ELR (cell line): ENCODE measurements at places on chromosomes 2 and 18.

- DNase-seq: no peak
These were observed 25.6 kb upstream of the ITGB6 start for GRCh38 chr2:160225722-160226121.

DNA sequence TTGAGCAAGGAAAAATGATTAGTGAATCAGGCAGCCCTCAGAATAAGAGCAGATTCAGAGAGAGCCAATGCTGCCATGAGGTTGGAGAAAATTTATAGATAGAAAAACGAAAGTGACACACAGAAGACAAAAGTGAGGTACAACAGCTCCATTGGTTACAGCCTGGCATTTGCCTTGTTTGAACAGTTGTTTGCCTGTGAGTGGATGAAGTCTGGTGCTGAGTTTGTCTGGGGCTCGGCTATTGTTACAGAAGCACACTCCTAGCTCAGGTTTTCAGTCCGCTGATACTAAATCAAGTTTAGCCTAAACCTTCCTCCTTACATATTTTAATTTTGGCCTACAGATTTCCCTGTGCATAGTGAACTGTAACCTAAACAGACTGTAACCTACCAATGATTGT, 387.8 kb upstream of the RAB12 start:
- no peak for DNase-seq

DNA sequence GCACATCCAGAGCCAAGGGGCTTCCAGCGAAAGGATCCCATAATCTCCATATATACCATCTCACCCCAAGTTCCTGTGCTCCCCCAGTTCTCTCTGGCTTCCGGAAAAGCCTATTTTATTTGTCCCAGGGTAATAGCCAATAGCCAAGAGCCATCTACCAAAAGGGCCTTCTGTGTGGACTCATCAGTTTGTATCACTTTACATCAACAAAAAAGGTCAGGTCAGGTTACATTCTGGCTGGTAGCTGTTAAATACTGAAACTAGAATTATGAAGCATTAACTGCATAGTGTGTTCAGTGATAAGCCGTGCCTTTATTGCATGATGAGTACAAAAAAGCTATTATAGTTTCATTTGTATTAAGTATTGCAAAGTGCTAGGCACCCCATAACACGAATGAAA, 223.7 kb downstream of the IRS1 start:
- no peak for DNase-seq

DNA sequence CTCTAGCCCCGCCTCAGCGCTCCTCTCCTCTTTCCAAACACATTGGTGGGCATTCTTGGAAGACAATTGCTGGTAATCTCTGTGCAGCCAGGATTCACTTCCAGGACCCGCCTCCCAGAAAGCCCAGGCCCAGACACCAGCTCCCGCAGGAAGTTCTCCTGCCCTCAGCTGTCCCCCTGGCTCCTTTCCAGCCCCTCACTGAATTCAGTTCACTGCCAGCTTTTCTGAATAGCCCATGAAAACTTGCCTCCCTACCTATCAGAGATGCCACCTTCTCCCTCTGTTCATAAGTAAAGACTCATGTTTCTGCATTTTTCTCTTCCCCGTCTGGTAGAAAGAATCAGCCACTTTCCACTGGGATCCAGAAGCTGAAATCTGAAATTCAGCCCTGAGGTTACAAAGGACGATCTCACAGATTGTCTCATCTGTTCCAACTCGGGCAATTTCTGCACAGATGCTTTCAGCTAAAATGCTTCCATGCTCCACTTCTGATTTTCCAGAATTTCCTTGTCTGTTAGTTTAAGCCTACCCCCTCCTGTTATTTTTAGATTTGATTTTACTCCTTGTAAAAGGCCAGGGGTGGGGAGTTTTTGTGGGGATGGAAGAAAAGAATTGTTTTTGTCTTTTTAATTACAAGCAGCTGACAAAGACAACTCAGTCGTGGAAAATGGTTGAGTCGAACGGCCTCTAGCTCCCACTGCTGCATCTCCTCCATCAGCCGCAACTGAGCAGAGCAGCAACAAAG, 98.1 kb downstream of the SP3 start:
- no peak for DNase-seq

DNA sequence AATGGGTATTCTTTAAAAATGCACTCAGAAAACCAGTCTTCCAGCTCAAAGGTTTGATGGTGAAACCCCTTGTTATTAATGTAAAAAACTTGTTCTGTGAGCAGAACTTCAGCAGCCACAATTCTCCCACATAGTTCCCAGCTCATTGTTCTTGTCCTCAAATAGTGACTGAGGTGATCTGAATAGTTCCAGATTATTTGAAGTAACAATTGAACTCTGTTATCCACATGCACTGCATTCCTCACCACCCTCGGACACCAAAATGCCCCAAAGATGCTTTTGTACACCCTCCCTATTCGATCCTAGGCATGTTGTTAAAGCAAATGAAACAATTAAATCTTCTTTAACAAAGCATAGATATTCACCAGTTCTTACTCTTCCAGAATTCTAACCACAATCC, 2186.8 kb upstream of the CELF4 start:
- DNase-seq: no peak

- DNase-seq: no peak
These were observed 931.1 kb downstream of the LRP1B start for GRCh38 chr2:141199711-141200110.

DNA sequence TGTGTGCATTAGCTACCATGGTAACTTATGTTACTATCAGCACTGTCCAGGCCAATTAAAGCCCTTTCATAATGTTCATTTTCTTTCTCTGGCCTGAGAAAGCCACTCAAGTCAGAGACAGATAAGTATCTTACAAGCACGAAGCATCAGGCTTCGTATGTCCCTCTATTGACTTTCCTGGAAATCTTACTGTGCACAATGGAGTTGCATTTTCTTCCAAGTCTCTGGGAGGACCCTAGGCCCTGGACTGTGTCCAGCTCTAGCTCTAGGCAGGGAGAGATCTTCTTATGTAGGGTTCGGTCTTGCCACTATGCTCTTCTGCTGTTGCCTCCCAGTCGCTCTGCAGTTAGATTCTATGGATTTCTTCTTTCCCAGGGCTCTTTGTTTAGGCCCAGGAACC, 40.0 kb upstream of the ITGA6 start:
- no peak for DNase-seq

DNA sequence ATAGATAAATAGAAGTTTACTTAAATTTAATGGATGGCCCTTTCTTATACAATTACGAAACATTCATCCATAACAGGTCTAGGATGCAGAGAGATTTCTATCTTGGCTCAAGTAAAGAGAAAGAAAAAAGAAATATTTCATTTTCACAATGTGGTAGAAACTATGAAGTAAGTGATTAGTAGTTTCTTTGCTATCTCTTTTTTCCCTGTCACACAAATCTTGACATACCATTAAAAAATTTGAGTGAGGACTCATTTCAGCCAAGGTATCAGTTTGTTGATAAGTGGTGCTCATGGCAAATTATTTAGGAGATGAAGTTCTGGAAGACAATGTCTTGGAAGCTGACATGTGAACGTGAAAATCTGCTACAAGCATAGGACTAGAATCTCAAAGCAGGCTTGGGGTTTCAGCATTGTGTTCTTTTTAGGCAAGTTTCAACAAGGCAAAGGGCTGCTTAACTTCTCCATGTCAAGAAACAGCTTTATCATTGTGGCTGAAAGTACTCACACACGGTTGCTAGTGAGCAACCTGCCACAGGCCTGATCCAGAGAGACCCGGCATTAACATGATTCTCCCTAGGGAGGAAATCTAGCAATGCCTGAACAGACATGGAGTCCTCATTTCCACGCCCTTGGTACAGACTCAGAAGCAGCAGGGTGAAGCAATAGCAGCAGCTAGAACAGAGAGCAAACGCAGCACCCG, 414.6 kb downstream of the DLGAP1 start:
- DNase-seq: no peak

DNA sequence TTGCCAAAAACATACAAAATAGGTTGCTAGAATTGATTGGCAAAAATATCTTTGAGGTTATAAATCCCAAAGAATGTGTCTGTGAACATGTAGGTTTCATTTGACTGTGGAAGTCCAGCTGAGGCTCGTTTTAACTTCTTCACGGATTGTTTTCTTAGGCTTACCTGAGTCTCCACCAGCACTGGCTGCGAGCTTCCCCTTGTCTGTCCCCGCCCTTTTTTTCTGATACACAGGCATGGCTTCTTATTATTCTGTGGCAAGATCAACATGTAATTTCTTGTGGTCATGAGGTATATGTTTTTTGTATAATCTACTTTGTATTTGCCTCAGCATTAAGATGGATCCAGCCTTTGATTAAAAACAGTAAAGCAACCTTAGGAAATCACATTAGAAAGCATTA, 7.2 kb upstream of the SLC40A1 start:
- DNase-seq: no peak
